ENCODE measurements at places on chromosomes 13 and 19. TPM values are rescaled to one million over a fixed set of nuclear protein-coding genes. Genes with fewer than 3 reads are reported as not detected.

DNA sequence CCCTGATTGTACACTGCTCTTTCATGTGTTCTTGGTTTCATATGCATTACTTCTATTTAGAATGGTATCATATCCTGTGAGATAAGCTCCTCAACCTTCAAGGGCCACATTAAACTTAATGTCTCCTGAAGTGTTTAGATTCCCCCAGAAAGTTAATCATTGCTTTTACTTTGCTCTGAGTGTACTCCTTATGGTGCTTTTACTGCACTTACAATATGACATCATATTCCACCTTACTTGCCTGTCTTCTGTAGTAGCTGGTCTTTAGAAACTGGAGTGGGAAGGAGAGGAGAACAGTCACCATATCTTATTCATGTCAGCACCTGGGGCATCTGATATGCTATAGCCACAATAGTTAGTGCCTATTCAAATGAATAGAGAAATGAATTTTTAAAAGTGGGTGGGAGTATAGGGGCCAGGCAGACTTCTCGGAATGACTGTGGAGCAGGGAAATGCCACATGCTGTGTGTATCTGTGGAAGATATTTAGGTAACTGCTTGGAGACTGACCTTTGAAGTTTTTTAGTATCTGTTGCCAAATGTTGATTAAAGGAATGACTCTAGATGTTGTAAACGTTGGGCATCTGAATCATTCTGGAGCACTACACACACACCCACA lies 40.2 kb downstream of the SLAIN1 start:
- no peak for DNase-seq

The CAPN12 gene
- not detected for total RNA-seq

DNA sequence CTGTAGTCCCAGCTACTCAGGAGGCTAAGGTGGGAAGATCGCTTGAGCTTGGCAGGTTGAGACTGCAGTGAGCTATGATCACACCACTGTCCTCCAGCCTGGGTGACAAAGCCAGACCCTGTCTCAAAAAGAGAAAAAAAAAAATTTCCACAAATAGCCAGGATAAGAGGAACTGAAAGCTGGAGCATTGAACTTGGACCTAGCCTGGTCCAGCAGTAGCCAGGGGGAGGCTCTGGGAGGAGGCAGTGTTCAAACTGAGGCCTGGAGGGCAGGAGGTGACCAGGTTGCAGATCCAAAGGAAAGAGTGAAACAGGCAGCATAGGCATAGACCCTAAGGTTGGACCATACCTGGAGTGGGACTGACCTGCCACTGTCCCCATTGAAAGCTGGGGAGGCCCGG lies 26.9 kb upstream of the PIK3R2 start:
- no peak for DNase-seq

DNA sequence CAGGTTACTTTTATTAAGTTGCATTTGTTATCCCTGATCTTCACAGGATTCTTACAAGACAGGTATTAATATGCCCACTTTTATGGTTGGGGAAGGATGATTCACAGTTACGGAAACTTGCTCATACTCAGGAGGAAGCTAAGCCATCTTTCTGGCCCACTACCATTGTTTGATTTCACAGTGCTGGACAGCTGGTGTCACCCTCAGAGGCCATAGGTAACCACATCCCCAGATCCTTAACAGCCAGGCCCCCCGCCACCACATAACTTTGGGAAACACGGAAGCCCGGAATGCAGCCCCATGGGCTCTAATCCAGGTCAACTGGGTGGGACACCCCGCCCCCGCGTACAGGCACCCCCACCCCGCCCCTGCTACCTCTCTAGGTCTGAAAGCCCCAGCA lies 119.7 kb downstream of the IRS2 start:
- DNase-seq, result no peak

- DNase-seq, result no peak
These were observed 143.6 kb downstream of the OXGR1 start for GRCh38 chr13:96850538-96851145.

The LPAR6 gene
- 13.7 TPM for total RNA-seq

DNA sequence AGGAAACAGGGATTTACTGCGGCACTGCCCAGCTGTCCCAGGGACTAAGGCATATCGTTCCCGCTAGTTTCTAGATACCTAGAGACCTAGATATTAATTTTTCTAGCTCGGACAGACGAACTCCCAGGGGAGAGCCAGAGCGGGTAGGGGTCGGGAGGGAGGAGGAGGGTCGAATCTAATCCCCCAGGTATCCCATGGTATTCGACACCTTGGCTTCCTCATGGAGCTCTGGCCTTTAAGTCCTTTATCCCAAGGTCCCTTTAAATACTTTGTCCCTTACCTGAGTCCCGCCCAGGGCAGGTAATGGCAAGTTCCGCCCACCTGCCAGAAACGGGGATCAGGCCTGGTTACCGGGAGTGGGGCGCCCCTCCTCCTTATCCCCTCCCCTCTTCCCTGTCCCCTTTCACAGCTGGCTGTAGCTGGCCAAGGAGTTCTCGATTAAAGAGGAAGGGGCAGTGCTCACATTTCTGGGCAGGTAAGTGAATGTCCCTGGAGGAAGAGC lies at the start of gene PRRG2:
PRRG2 (plus strand) TSS at position 310 of the 502 bp plus-strand sequence. CDS start 1,904 bp downstream, outside the sequence.
- no peak for DNase-seq

- no peak for DNase-seq
These were observed 1.8 kb upstream of the SIGLEC12 start for GRCh38 chr19:51503286-51503817.

- DNase-seq, result no peak
These were observed 14.6 kb upstream of the CLC start for GRCh38 chr19:39752390-39752789.

- no peak for DNase-seq
These were observed 2.5 kb upstream of the ZNF546 start for GRCh38 chr19:39994361-39994760.

The LIM2 gene
- not detected for total RNA-seq

The LHB gene
- total RNA-seq, result 0.26 TPM

DNA sequence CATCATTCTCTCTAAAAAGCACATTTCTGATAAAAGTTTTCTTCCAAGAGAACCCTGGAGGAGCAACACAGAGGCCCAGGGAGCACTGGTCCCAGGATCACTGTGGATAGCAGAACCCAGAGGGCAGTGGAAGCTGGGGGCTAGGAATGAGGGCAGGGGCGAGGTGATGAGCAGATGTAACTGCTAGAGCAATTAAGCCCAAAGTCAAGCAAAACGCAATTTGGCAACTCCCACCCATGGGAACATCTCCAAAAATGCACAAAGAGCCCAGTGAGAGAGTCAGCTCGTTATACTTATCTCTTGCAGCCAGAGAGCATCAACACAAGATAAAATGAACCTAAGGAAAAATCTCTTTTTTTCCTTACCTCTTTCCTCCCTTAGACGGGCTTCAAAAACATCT lies 284.2 kb downstream of the TBC1D4 start:
- no peak for DNase-seq

The BCAM gene
- total RNA-seq, result 8.0 TPM

DNA sequence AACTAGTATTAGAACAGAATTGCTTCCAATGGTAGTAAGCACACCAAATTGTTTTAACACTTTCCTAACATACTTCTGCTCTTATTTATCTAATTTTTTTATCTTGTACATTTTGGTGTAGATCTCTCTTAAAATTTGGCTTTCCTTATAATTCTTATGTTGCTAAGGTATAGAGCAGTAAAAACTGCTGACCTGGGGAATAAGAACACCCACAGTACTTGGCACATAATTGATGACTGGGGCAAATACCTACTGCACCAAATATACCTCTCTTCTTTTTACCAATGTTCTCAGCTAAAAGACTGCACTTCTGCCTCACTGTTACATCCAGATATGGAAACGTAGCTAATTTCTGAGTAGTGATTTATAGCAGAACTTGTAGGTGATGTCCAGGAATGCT lies 642.2 kb downstream of the LIG4 start:
- no peak for DNase-seq

The SBSN gene
- total RNA-seq, result not detected

DNA sequence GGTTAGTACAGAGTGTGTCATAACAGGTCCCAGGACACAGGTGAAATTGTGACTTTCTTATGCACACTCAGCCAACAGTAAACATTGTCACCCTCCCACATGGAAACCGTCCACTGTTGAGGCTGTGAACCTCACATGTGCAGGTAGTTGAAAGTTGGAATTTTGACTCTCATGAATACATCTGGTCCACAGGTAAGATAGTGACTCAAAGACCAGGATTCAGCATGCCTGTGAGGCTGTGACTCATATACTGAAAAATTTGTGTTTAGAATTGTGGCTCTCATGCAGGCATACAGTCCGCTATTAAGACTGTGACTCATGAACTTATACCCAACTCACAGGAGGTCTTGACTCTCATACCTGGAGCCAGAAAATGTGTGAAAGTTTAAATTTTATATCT lies 67.8 kb downstream of the ZNF728 start:
- no peak for DNase-seq

- no peak for DNase-seq
These were observed 80.3 kb downstream of the ANKRD10 start for GRCh38 chr13:110834572-110834971.

The NRTN gene
- total RNA-seq, result 0.13 TPM

- no peak for DNase-seq
These were observed 7.1 kb downstream of the TSSK6 start for GRCh38 chr19:19508217-19508616.

The AZU1 gene
- not detected for total RNA-seq

DNA sequence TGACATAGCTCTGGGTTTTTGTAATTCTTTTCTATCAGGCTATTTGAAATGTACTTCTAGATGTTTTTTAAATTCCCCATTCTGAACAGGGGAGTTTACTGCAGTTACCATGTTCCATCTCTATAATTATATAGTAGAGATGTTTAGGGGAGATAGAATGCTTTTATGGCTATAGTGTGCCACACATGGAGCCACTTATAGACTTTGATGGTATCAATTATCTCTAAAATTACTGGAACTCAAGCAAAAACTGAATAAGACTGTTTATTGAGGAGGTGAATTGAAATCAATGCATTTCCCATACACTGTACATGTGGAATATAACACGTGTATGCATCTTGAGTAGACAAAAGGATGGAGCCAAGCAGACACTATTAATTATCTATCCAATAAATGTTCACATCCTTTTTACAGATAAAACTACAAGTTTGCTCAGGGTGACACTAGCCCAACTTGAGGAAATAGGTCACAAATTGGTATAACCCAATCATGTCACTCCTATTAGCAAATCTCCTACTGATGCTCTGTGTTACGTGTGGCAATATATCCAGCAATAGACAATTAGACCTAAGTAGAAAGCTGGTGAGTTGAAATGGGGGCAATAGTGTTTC lies 1882.6 kb downstream of the PCDH9 start:
- no peak for DNase-seq

DNA sequence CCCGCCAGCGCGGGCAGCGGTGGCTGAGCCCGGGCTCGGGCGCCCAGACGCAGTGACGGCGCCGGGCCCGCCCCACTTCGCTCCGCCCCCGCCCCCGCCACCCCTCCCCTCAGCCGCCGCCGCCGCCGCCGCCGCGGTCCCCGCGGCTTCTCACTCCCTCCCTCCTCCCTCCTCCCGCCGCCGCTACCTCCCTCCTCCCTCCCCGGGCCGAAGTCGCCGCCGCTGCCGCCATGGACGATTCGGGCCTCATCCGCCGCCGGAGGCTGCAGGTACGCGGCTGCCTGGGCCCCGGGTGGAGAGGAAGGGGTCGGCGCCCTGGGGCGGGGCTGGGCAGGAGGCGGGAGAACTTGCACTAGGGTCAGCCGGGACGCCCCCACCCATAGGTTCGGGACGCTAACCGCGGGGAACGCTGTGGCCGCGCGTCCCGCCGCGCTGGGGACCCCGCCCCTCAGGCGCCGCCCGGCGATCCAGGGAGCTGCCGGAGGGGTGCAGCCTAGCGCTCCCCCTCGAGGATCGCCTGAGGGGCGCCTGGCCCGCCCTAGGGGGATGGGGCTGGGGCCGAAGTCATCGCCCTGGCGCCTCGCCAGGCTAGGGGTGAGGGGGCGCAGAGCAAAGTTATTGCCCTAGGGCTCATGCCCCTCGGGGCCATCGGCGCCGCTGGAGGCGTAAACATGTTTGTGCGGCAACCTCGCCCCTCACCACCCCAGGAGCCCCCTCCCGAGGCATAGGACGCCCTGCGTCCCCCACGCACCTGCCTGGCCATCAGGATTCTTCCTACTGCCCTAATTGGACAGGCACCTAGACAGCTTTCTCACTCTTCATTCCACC lies 427 bp downstream of the RTBDN start:
- DNase-seq, result no peak

GRCh38 chr19:29267701-29268100 lies 54.8 kb upstream of the UQCRFS1 start:
- no peak for DNase-seq

DNA sequence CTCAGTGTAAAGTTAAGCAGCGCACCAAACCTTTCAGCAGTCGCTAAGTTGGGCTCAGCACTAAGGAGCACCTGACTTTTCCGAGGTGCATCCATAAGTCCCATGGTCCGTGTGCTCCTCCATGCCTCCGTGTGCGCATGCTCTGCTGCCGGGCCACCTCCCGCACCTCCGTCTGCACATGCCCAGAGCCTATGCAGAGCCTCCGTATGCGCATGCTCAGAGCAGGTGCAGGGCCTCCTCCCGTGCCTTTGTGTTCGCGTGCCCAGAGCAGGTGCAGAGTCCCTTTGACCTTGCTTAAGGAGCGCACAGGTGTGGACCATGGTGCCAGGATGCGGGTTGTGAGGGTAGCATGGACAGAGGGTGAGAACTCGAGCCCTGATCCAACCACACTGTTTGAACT lies 46.0 kb downstream of the ATP11A start:
- DNase-seq, result no peak

DNA sequence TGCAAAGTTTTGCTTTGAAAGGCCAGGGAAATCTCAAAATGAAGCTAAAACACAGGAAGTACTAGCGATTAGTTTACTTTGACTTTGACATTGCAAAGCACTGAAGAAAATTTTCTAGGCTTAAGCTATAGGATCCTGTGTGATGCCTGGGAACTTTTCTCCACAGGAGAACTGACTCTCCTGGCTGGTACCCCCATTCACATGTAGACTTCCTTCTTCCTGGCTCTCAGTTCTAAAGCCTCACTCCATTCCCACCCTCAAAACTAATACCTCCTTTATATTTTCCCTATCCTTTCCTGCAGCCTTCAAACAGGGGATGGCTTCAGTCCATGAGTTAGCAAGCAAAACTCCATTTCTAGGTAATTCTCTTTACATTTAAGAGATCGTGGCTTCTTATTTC lies 189.5 kb downstream of the SLITRK1 start:
- no peak for DNase-seq

The CEACAM19 gene
- total RNA-seq, result 1.5 TPM

DNA sequence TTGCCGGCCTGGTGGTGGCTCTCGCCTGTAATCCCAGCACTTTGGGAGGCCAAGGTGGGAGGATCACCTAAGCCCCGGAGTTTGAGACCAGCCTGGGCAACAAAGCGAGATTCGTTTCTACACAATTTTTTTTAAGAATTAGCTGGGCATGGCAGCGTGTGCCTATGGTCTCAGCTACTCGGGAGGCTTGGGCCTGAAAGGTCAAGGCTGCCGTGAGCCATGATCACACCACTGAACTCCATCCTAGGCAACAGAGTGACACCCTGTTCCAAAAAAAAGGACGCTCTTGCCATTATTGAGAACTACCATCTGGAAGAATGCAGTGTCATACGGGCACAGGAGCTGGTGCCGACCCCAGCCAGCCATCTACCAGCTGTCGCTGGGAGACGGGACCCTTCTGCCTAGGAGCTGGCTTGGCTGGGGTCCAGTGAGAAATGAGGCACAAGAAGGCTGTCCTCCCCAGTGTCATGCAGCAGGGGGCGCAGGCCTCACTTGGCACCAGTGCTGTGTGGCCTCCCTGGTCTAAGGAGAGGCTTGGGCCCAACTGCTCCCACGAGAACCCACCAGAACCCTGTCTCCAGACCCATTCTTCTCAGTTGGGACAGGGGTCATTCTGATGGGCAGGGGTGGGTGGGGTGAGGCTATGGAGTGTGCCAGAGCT lies 12.2 kb upstream of the RELB start:
- DNase-seq, result peak; percentile 30

- DNase-seq, result no peak
These were observed 10.1 kb downstream of the FOSB start for GRCh38 chr19:45477713-45478453.

Measured in pulmonary artery endothelial cell (primary cell).